ENCODE measurements at places on chromosomes 2 and 18.

GRCh38 chr18:44569391-44570055 lies 111.2 kb upstream of the SETBP1 start:
- no peak for DNase-seq

- DNase-seq: no peak
Measured at GRCh38 chr2:129233751-129234406, 745.6 kb upstream of the RAB6C start.

DNA sequence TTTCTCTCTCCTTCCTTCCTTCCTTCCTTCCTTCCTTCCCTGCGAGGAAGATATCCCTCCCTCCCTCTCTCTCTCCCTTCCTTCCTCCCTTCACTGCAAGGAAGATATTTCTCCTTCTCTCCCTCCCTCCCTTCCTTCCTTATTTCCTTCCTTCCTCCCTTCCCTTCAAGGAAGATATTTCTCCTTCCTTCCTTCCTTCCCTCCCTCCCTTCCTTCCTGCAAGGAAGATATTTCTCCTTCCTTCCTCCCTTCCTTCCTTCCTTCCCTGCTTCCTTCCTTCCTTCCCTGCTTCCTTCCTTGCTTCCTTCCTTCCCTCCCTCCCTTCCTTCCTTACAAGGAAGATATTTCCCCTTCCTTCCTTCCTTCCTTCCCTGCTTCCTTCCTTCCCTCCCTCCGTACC lies 229.5 kb downstream of the ZBTB7C start:
- no peak for DNase-seq

- DNase-seq: no peak
Measured at GRCh38 chr2:241760301-241760771, 16.3 kb upstream of the GAL3ST2 start.

- no peak for DNase-seq
Measured at GRCh38 chr2:150474326-150475074, 13.0 kb downstream of the RND3 start.

DNA sequence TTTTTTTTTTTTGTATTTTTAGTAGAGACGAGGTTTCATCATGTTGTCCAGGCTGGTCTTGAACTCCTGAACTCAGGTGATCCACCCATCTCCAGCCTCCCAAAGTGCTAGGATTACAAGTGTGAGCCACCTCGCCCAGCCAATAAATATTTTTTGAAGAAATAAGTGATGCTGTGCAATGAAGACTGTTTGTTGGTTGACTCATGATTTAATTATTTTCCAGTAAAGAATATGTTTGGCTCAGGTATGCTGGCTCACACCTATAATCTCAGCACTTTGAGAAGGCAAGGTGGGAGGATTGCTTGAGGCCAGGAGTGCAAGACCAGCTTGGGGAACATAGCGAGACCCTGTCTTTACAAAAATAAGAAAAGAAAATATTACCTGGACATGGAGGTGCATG lies 41.8 kb upstream of the LPIN2 start:
- no peak for DNase-seq

GRCh38 chr2:119204525-119204924 lies 19.1 kb upstream of the STEAP3 start:
- no peak for DNase-seq

DNA sequence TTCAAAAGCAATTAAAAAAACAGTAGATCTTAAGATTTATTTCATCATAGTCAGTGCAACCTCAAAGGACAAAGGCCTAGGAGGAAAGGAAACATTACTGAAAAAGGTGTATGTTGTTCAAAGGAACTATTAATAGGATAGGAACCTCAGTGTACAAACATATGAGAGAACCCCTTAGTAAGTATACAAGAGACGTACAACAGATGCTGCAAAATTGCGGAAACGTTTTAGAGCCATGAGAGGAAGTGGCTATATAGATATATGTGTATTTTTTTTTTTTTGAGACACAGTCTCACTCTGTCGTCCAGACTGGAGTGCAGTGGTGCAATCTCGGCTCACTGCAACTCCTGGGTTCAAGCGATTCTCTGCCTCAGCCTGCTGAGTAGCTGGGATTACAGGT lies 22.2 kb downstream of the PIK3C3 start:
- no peak for DNase-seq

GRCh38 chr2:72139471-72139873 lies 8.2 kb downstream of the CYP26B1 start:
- no peak for DNase-seq

DNA sequence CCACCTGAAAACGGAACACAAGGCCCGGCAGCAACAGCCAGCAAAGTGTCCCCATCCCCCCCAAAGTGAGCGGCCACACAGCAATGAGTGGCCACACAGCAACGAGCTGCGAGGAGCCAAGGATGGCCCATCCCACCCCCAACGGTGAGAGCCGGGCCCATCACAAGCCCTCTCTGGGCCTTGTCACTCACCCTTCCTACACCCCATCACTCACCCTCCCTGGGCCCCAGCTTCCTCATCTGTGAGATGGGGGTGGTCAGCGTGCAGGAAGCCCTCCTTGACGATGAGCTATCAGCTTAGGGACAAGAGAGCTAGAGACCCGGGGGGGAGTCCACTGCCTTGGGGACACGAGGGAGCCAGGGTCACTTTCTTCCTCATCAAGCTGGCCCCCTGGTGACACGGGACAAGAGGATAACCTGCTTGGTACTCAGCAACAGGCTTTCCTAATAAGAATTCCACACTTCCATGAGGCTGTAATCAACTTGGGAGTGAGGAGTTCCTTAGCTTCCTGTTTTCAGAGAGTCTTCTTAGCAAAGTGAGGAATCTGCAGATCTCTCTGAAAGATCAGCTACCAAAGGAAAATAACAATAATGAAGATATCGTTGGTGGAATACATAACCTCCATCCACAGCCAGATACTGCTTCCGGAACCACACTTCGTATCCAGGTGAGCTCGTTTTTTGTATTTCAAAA lies 92.8 kb downstream of the HDAC4 start:
- DNase-seq: no peak

DNA sequence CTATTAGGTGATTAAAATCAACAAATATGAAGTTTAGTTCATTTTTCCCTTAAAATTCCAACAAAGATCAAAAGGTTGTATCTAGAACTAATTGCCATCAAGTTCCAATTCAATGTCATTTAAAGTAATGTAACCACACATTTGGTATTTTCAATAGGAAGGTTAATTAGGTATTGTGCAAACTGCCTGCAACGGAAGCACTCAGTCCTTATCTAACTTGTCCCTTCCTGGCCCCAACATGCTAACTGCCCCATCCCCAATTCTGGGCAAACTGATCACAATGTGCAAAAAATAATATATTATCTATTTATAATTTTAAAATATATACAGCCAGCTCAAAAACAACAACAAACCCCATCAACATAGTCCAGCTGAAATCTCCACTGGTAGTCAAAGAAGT lies 33.2 kb downstream of the VIL1 start:
- no peak for DNase-seq

DNA sequence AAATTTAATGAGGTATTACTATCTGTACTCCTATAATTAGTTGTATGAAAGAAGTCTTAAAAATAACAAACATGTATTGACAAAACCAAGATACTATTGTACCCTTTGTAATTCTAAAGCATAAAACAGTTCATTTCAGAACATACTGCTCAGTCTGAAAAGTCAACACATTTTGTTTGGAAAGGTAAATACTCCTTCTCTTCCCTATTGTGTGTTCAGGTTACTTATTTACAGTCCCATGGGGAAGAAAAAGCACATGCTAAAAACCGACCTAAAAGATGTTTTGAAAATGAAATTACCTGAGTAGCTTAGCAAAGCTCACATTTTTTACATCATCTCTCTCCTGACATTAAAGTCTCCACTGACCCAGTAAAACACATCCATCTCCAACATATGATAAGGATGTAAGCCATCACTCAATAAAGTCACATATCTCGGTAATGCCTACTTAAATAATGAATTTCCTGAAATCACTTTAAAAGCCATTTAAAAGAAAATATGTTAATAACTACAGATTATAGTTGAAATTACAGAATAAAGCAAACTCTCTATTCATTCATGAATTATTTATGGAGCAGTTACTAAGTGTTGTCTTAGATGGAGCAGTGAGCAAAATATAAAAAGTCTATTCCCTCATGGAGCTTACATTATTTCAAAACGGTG lies 75.6 kb upstream of the FZD5 start:
- DNase-seq: no peak

DNA sequence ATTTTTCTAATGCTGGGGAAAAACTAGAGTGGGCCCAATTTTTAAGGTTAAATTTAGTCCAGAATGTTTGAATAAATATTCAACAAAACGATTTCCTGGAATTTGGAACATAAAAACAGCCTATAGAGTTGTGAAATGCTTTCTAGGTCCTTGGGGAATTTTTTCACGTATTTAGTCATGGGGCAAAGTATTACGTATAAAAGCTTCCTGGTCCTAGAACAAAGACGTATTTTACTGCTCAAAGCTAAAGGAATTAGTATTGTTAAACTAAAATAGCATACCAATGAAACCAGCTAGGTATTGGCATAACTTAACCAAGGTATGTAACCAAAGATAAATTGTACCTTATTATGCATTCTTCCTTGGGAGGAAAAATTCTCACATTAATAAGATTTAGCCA lies 1.6 kb downstream of the SESTD1 start:
- DNase-seq: no peak

DNA sequence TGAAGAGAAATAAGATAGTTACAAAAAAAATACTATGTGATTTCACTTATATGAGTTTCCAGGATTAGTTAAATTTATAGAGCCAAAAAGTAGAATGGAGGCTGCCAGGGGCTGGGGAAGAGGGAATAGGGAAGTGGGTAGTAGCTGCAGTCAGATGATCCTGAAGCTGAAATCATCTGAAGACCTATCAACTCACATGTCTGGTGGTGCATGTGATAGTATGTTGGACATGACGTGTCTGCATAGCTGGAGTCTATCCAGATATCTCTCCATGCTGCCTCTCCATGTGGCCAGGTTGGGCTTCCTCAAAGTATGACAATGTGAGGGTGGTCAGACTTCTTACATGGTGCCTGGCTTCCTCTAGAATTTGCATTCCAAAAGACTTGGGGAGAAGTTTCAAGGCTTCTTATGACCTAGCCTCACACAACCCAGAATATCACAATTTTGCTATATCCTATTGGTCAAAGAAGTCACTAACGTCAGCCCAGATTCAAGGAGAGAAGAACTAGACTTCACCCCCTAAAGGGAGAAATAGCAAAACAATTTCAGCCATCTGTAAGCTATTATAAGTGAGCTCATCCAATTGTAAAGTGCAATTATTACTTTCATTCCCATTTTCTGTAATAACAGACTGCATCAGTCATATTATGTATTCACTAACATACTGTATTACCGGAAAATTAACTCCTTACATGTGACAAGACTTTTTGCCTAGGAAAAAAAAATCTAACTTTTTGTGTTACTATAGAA lies 14.0 kb upstream of the ZNF396 start:
- no peak for DNase-seq

- DNase-seq: no peak
Measured at GRCh38 chr2:27690052-27690451, 26.4 kb downstream of the SLC4A1AP start.

DNA sequence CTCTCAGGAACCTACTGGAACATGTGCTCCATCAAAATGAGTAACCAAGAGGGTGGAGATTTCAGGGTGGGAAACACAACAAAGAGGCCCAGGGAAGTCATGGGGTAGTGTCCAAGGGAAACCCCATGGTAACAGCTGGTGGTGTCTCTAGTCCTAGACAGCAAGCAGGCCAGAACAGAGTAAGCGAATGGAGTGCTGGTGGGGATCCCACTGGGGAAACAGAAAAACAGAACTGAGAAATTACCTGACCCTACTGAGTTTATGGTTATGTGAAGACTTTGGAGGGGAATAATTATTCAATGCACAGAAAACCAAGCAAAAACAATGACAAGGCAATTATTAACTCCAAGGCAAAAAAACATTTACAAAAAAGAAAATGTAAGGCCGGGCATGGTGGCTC lies 16.9 kb downstream of the ERCC3 start:
- no peak for DNase-seq

DNA sequence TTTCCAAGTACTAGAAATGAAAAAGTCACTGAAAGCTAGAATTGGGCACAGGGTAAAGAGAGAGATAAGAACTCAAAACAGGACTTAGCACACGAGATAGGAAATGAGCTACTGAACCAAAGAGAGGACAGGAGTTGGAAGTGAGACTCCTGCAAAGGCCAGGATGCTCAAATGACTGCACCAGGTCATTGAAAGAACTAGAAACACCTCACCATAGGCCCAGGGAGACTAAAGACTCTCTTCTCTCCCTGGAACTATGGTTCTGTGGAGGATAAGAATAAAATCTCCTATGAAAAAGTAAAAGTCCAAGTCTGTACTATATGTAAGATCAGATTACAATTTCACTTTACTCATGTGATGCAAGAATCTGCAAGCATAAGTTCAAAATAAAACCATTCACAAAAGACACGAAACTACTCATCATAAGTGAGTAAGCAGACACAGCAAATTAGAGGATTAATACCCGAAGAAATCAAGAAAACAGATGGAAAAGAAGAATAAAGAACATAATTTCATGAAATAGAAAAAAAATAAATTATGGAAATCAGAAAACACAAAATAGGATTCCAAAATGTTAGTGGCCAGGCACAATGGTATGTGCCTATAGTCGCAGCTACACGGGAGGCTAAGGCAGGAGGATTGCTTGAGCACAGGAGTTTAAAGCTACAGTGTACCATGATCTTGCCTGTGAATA lies 6.5 kb downstream of the NBAS start:
- DNase-seq: no peak

DNA sequence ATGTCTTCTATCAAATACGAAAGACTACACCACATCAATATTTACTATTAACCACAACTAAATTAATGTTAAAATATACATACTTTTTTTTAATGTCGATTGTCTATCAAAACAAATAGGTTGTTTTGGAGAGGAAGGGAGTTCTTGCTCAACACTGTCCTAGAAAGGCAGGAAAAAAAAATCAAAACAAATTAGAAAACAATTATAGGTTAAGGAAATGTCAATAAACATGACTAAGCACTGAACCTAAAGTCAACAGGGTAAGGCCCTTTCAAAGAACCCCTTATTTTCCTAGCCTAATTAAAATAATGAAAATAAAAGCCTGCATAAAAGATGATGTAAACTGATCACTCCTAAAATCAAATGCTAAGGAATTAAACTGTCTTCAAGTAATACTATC lies 2.8 kb downstream of the CEP76 start:
- no peak for DNase-seq

GRCh38 chr18:29241199-29241598 lies 1064.3 kb upstream of the CDH2 start:
- no peak for DNase-seq

DNA sequence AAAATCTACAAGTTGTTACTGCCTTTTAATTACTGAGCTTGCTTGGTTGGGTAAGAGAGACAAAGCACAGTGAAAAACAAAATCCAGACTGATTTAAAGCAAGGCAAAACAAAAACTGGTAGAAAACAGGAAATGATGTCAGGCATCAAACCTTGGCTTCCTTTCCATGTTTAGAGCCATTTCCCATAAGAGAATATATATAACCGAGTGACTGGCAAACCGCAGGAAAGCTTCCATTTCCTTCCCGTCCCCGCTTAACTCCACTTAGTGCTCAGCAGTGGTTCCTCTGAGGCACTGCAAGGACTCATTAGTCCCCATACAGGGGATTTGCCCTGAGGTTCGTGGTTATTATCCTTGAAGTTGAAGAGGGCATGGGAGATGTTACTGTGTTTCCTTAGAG lies 446.3 kb downstream of the LPIN1 start:
- DNase-seq: no peak

All from HuH-7 (cell line).